Stimulated activated CD4-positive, alpha-beta T cell treated with anti-CD3 and anti-CD28 coated beads, Interleukin-2, amount 100 ng/mL, for 4 hours (primary cell): ENCODE measurements at places on chromosomes 7 and 10.

- DNase-seq, result no peak
These were observed 145.9 kb upstream of the SEMA3E start for GRCh38 chr7:83794829-83795228.

DNA sequence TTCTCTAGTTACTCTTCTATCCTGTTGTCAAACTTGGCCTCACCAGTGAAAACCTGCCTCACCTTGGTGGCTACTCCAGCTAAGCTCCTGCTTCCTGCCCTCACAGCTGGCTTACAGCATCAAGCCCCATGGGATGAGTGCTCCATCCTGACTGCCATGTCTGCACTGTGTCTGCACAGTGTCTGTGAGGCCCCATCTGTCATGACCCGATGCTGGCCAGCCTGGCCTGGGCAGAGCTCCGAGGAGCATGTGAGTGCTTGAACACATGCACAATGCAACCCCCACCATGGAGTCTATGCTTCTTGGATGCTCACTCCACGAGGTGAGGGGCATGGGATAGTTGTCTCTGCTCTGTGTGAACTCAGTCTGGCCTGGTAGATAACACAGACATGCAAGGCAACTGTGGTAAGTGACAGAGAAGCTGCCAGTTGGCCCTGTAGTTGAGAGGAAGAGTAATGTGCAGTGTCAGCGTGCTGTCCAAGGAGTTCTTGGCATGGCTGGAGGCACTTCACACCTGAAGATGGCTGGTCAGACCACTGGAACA, 207.1 kb upstream of the ZNF32 start:
- DNase-seq, result no peak

GRCh38 chr7:151433721-151434400, 6.1 kb downstream of the CRYGN start:
- no peak for DNase-seq

DNA sequence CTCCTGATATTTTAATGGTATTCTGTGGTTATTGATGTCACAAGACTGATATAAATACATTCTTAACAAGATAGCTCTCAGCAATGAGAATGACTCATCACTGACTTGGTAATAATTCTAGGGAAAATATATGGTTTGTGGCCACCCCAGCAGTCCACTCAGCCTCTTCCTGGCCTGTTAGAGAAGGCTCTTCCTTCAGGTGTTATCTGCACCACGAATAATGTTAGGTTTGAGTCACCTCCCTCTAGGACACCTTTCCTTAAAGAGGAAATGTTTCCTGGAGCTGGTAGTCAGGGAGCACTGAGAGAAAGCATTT, 163.3 kb downstream of the SVIL start:
- no peak for DNase-seq

- DNase-seq, result no peak
These were observed 10.1 kb downstream of the ABCB1 start for GRCh38 chr7:87590578-87590977.

DNA sequence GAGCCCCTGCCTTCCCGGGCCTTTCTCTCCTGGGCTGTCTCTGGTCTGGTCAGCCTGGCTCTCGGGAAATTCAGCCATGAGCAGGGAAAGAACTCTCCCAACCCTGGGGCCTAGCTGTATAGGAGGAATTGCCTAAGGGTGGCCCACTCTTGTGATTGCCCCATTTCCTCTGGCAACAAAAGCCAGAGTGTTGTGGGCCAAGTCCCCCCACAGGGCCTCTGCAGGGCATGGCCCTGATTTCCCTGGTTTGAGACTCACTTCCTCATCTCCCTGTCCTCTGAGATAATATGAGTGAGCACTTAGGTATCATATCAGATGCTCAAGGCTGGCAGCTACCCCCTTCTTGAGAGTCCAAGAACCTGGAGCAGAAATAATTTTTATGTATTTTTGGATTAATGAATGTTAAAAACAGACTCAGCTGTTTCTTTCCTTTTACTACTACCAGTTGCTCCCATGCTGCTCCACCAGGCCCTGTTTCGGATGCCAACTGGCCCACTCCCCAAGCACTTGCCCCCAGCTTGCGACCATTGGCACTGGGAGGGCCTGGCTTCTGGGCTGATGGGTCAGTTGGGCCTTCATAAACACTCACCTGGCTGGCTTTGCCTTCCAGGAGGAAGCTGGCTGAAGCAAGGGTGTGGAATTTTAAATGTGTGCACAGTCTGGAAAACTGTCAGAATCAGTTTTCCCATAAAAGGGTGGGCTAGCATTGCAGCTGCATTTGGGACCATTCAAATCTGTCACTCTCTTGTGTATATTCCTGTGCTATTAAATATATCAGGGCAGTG, 11.4 kb downstream of the IRF5 start:
- DNase-seq, result no peak

DNA sequence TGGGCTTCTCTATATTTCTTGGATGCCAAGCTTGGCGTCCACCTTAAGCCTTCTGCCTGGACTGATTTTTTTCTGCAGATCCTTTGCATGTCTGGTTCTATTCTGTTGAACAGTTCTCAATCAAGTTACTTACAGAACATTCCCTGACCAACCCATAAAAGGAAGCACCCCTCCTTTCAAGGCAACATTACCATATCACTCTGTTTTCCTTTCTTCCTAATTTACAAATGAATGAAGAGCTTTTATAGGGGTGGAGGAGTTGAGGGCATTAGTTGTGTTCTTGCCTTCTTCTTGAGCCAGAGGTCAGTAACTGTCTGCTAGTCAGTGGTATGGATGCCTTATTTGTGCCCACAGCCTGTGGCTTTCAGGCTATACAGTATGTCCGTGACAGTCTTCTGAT, 361.0 kb downstream of the PHTF2 start:
- DNase-seq, result no peak

GRCh38 chr10:45154502-45154901, 153.8 kb downstream of the ZNF22 start:
- no peak for DNase-seq

DNA sequence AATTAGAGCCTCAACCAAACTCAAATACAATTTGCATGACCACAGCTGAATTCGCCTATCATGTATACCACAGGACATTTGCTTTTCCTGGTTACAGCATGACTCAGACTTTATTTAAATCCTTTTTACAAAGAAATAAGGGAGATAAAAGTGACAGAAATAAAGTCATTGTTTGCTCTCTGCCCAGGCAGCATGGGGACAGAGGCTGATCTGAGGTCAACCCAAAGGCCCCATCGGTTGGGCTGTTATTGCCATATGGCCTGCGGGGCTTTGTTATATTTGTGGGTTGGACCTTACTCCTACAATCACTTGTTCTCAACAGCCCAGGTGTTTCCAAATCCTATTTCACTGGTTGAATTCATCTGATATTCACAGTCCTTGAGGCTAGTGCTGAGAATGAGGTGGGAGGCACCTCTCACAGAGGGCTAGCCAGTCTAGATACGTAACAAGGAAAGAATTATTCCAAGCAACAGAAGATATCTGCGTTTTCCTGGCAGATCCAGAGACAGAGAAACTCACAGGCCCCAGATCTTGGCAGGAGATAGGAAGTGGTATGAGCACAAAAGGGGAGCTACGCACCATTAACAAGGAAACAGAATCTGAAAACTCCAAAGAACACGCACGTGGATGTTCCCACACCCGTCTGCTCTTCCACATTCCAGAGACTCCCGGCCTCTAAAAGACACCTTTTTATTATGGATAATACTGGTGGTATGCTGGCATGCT, 117.3 kb downstream of the HIPK2 start:
- DNase-seq, result no peak

- DNase-seq, result no peak
These were observed 28.0 kb downstream of the CTBP2 start for GRCh38 chr10:125132344-125132743.

DNA sequence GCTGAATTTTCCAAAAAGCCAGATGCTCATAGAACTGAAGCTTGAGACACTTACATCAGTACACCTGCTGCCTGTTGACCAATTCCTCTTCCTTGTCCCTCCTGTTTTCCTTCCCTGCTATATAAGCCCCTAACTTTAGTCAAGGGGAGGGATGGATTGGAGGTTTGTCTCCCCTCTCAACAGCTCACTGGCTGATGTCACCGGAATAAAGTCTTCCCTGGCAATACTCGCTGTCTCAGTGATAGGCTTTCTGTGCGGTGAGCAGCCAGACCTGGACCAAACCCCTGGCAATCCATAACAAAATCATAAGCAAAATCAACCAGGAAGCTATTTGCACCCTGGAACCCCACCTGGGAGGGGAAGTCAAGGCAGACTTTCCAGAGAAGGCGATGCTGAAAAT, 929 bp upstream of the IRF5 start:
- no peak for DNase-seq

GRCh38 chr10:58982470-58983239, 193.8 kb upstream of the PHYHIPL start:
- no peak for DNase-seq

DNA sequence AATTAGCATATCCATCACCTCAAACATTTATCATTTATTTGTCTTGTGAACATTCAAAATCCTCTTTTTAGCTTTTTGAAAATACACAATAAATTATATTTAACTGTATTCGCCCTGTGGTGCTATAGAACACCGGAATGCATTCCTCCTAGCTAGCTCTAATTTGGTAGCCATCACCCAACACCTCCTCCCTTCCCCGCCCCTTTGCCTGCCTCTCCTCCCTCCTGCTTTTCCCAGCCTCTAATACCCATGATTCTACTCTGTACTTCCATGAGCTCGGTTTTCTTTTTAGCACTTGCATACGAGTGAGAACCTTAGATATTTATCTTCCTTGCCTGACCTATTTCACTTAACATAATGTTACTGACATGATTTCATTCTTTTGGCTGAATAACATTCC, 80.1 kb downstream of the ANKRD26 start:
- DNase-seq, result no peak

GRCh38 chr7:29499932-29500331, 63.7 kb upstream of the PRR15 start:
- DNase-seq, result no peak

GRCh38 chr7:81469153-81469868, 300.5 kb downstream of the HGF start:
- no peak for DNase-seq

DNA sequence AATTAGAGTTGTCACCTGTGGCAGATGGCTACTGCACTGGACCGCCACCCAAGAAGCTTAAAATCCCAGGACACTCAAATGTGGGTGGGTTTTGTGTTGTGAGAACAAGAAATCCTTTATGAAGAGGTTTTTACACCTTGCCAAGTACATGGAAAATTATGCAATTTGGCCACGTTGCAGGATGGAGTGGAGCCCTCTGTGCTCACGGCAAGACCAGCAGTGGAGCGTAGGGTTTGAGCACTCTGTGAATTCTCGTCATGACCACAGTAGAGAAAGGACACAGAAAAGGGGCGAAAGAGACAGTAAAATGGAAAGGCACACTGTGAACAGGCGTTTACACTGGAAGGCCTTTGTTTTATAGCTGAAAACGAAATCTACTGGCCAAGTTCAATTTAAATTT, 222.6 kb downstream of the ADARB2 start:
- DNase-seq, result no peak

DNA sequence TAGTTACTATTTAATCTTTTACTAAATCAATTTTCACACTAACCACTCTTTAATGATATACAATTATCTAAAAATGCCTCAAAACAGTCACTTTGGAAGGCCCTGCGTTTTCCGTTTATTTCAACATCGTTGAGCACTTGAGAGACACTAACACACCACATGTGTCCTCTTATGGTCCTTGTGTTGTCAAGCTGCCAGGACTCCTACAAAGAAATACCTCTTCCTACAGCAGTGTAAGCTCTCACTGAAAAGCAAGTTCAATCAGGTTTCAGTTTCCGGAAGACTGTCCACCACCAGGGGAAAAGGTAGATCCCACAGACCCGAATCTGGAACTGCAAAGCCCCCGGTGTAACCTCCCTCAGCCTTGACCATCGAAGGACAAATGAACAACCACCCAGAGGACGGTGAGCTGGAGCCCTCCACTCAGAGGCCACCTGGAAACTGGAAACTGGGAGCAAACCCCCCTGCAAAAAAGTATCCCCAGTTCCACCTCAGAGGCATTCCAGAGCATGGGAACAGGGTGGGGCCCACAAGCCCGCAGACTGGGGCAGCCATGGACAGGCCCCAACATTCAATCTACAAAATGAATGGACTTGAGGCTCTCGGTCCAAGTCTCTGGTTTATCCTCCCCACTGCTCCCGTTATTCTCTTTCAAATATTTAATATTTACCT, 37.6 kb downstream of the KCNH2 start:
- DNase-seq, result no peak

GRCh38 chr10:6920072-6921019, 340.3 kb upstream of the PRKCQ start:
- peak; percentile 86 for DNase-seq

DNA sequence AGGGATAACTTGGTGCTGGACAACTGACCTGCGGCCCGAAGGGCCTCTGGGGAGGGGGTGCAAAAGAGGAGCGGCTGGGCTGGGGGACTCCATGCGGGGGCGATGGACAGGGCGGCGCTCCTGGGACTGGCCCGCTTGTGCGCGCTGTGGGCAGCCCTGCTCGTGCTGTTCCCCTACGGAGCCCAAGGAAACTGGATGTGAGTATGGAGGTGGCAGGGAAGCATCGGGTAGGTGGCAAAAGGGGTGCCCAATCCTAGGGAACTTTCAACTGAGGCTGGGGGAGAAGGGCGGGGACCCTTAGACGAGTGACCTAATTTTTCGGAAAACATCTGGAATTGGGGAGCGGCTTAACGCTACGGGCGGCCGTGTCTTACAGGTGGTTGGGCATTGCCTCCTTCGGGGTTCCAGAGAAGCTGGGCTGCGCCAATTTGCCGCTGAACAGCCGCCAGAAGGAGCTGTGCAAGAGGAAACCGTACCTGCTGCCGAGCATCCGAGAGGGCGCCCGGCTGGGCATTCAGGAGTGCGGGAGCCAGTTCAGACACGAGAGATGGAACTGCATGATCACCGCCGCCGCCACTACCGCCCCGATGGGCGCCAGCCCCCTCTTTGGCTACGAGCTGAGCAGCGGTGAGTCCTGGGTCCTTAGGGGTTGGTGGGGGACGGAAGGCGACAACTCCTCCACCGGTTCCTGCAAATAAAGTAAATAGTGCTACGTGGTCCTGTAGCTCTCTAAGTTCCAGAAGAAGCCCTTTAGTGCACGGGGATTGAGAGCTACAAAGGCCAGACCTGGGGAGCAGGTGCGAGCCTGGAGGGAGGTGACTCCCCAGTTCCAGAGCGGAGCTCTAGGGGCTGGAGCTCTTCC, 622 bp downstream of the WNT16 start:
- DNase-seq, result no peak

- no peak for DNase-seq
These were observed 222.5 kb upstream of the TCERG1L start for GRCh38 chr10:131533846-131534526.

DNA sequence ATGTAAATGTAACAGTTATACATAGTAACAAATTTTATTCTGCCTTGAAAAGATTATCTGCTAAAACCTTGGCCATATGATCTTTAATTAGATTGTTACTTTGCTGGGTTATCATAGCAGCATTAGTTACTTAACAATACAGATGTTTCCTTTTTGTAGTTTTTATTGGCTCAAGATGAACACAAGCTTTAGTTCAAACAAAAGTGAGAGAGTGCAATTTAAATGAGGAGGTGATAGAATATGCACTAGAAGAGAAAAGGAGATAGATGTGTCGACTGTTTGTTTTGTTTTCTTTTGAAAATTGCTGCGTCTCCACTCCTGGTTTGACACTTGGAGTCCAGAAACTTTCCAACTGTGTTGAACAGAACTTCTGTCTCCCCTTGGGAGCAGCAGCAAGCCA, 91.4 kb upstream of the CAV2 start:
- DNase-seq, result no peak
